ENCODE measurements at places on chromosomes 3 and 15. TPM values are rescaled to one million over a fixed set of nuclear protein-coding genes. Genes with fewer than 3 reads are reported as not detected.

PTH1R gene
- 106 TPM for total RNA-seq

LSAMP gene
- total RNA-seq, result not detected

STRIT1 gene
- total RNA-seq, result not detected

DTX3L gene
- total RNA-seq, result 39.1 TPM

CLN6 gene
- 6.6 TPM for total RNA-seq

SKOR1 gene
- total RNA-seq, result 0.10 TPM

CACNA1D gene
- 1.5 TPM for total RNA-seq

ERC2 gene
- 6.2 TPM for total RNA-seq

SLCO3A1 gene
- 1.9 TPM for total RNA-seq

GABRG3 gene
- total RNA-seq, result not detected

SIDT1 gene
- under 0.01 TPM for total RNA-seq

GPR62 gene
- total RNA-seq, result not detected
